ENCODE measurements at places on chromosomes 11 and 22. TPM values are rescaled to one million over a fixed set of nuclear protein-coding genes. Genes with fewer than 3 reads are reported as not detected.

The SCARF2 gene
- total RNA-seq: 17.4 TPM

The LAYN gene
- 19.3 TPM for total RNA-seq

The THY1 gene
- total RNA-seq: 16.1 TPM

The MPEG1 gene
- not detected for total RNA-seq

The GAL3ST1 gene
- 0.19 TPM for total RNA-seq

The OR51G2 gene
- total RNA-seq: not detected

The GNG3 gene
- not detected for total RNA-seq

The HNRNPUL2 gene
- 23.6 TPM for total RNA-seq

The OR2AT4 gene
- total RNA-seq: not detected

The TRPM5 gene
- not detected for total RNA-seq

The RFPL2 gene
- not detected for total RNA-seq

The PRAME gene
- 0.15 TPM for total RNA-seq

The PHOX2A gene
- not detected for total RNA-seq

The HEPN1 gene
- 0.18 TPM for total RNA-seq

The KIF18A gene
- 3.1 TPM for total RNA-seq

Measured in glomerular endothelial cell (primary cell).